ENCODE measurements at places on chromosomes 16 and 17.

DNA sequence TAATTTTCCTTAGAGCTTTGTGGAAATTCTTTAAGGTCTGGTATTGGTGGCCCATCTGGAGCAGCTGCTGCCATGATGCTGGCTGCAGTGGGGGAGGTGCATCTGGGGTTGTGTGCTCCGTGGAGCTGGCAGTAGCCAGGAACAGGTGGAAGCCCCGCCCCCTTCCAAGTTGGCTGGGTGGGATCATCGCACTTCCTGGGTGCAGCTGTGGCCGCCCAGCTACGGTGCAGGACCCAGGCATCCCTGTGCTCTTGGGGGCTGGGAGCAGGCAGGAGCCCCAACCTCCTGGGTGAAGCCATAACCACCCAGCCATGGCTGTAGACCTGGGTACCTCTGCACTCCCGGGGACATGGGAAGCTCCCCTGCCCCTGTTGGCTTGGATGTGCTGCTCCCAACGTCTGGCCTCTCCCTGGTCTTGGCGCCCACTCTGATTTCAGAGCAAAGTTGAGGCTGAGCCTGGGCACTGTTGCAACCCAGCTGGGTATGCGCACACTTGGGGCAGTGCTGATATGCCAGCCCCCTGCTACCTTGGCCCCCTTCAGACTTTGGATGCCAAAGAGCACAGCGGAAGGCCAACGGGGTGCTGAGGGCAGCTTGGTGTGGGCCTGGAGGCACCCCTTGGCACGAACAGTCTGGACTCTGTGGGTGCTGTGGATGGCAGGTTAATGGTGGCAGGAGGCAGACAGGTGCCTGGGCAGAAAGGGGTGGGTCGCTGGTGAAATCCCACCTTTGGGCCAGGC, 145.2 kb downstream of the MYO1D start:
- no peak for DNase-seq

DNA sequence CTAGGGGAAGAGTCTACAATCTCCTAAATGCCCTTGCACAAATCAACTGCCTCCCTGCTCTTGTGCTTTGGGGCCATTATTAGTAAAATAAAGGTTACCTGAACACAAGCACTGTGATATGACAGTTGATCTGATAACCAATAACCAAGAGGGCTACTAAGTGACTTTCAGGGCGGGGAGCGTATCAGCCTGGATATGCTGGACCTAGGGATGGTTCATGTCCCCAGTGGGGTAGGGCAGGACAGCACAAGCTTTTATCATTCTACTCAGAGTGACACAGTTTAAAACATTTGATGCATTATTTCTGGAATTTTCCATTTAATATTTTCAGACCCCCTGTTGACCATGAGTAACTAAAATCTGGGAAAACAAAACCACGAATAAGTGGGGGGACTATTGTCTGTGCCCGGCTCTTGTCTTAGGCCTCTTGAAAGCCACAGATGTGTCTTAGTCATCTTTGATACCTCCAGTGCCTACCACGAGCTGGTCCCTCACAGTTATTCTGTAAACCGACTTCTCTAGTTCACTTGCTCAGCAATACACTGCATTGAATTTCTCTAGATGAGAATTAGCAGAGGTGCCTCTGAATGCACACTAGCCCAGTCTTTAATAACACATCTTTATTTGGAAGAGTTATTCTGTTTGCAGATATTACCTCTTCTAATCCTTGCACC, 94.6 kb upstream of the DHX40 start:
- no peak for DNase-seq

- DNase-seq, result no peak
These were observed 1.9 kb downstream of the DHX58 start for GRCh38 chr17:42110301-42111264.

GRCh38 chr16:14371778-14372431, 258.2 kb downstream of the PARN start:
- no peak for DNase-seq

DNA sequence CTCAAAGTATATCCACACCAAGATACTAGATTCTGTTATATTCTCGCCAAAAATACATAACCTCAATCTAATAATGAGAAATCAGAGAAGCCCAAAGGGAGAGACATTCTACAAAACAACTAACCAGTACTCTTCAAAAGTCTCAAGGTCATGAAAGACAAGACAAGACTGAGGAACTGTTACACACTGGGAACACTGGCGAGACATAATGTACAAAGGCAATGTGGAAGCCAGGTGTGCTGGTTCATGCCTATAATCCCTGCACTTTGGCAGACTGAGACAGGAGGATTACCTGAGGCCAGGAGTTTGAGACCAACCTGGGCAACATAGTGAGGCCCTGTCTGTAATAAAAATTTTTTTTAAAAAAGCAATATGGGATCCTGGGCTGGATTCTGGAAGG, 85.9 kb downstream of the SPAG9 start:
- DNase-seq, result no peak

GRCh38 chr16:84605339-84605848, 12.5 kb downstream of the COTL1 start:
- DNase-seq, result no peak

- DNase-seq, result peak; percentile 14
These were observed 57.8 kb downstream of the MYH10 start for GRCh38 chr17:8572764-8573163.

DNA sequence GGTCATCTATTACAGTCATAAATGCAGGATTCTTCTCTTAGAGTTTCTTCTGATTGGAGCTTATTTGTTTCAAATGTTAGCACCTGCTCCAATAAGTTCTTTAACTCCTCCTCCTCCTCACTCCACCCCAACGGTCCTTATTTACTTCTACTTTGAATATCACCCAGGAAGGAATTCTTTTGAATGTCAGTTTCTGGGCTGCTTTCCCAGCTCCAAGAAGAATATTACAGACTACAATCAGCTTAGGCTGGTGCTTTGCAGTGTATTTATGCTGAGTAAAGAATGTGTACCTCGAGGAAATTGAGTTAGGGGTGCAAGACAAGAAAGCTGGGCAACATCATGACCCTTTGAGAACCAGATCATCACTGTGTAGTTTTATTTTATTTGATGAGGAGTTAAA, 30.8 kb downstream of the MAP3K3 start:
- DNase-seq, result no peak

Measured in tongue (tissue), 3 donors.